ENCODE measurements at places on chromosomes 5 and 9. TPM values are rescaled to one million over a fixed set of nuclear protein-coding genes. Genes with fewer than 3 reads are reported as not detected.

Gene KCNT1
- total RNA-seq: not detected

Gene PCDHAC2
- total RNA-seq: 4.2 TPM

Gene WDR31
- total RNA-seq: 1.7 TPM

Gene UGT3A1
- total RNA-seq: not detected

Gene AFAP1L1
- 19.6 TPM for total RNA-seq

Gene FBP2
- total RNA-seq: not detected

Gene ZNF883
- total RNA-seq: not detected

Gene SELENOP
- total RNA-seq: 3.3 TPM

Gene PARP8
- 0.69 TPM for total RNA-seq

Gene FGF18
- not detected for total RNA-seq

Gene GPR151
- total RNA-seq: not detected

Gene DMRT3
- not detected for total RNA-seq

Gene OBP2B
- total RNA-seq: not detected

Gene GADD45G
- 2.1 TPM for total RNA-seq

Gene PCDHGA4
- not detected for total RNA-seq

Gene PTGS1
- total RNA-seq: 0.44 TPM

Gene TRPM3
- total RNA-seq: not detected

Gene SUSD3
- total RNA-seq: 13.4 TPM

Gene FSTL4
- 4.2 TPM for total RNA-seq

Gene EIF4E1B
- not detected for total RNA-seq

Gene DND1
- total RNA-seq: 0.75 TPM

Gene SPDL1
- total RNA-seq: 29.9 TPM

Gene LHX3
- total RNA-seq: not detected

Gene SLC6A3
- total RNA-seq: not detected

Gene PDE6A
- not detected for total RNA-seq

Gene SPINK6
- total RNA-seq: not detected

Gene ANKRD34B
- total RNA-seq: not detected

Gene AMBP
- total RNA-seq: not detected

Gene ZBTB6
- 4.4 TPM for total RNA-seq

Gene C1QTNF3
- 1.1 TPM for total RNA-seq

Gene PROB1
- total RNA-seq: 2.2 TPM

Gene GABRB2
- total RNA-seq: not detected

Gene STK10
- total RNA-seq: 30.1 TPM

Gene C8G
- 0.77 TPM for total RNA-seq

Gene FOXD4L5
- total RNA-seq: 0.04 TPM

Gene ELOVL7
- 0.69 TPM for total RNA-seq

Gene RHOBTB3
- 14.2 TPM for total RNA-seq

Gene FREM1
- 0.52 TPM for total RNA-seq

Gene PPP2R2B
- 2.4 TPM for total RNA-seq

Gene ADAMTS2
- not detected for total RNA-seq

Gene LMAN2
- total RNA-seq: 310 TPM

Gene MARCHF6
- 140 TPM for total RNA-seq

Gene PIP5K1B
- total RNA-seq: 0.29 TPM

Gene SLC36A2
- total RNA-seq: not detected

Gene CCDC69
- 19.2 TPM for total RNA-seq
